Posterior vena cava (tissue), 2 donors: ENCODE measurements at places on chromosomes 2 and 18.

GRCh38 chr2:165575044-165575615, 105.6 kb downstream of the CSRNP3 start:
- no peak for DNase-seq

DNA sequence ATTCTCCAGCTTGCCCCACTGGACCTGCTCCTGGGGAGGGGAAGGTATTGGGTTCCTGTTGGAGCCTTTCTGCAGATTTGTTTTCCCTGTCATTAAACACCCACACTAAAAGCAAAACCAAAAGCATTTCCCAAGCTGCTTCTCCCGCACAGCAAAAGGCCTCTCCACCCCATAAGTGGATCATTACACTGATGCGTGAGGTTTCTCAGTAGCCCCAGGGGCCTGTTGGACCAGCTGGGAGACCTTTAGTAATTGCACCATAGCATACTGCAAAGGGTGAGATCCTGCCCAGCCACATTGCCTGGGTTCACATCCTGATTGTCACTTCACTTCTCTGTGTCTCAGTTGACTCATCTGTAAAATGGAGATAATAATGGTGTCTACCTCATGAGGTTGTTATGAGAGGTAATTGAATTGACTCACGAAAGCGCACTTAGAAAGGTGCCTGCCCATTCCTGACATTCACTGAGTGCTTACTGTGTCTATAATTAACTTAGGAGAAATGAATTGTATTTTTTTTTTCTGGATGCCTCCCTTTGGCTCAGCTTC, 43.9 kb downstream of the TOGARAM2 start:
- DNase-seq: no peak

- no peak for DNase-seq
Measured at GRCh38 chr18:73908323-73908722, 239.3 kb downstream of the FBXO15 start.

- DNase-seq: no peak
Measured at GRCh38 chr2:181142514-181142913, 162.1 kb downstream of the UBE2E3 start.

- peak; percentile 63 for DNase-seq
Measured at GRCh38 chr2:27275211-27276150, at the start of gene DNAJC5G. TSS of gene DNAJC5G (plus strand) at chr2:27275433. CDS start at chr2:27276729, 1,296 bp downstream.

DNA sequence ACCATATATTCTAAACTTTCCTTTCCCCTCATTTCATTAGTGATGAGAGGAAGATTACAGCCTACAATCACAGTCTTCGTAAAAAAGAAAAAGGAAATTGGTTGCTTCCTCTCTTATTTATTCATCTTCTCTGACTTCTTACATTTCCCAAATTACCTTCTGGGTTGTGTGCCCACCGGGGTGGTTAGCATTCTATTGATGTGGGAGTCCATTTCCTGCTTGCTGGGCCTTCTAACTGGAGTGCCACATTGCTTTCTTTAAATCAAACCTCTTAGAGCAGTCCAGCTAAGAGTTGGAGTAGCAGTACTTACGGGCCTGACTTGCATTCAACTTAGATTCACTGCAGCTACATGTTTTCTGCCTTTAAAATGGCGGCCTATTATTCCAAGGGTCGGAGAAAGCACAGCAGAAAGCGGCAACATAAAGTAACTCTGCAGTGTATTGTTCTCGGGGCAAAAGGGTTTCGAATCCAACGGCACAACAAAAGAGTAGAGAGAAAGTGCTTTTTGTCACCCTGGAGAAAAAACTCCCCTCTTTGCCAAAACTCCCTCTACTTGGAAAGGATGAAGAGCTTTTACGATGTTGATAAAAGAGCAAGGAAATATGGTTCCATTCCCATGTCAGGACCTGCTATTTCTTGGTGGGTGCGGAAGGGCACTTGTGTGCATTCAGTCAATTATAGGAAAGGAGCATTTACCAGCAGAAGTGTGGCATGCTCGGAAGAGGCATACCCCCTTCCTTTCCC, 110.6 kb upstream of the DLX2 start:
- no peak for DNase-seq

DNA sequence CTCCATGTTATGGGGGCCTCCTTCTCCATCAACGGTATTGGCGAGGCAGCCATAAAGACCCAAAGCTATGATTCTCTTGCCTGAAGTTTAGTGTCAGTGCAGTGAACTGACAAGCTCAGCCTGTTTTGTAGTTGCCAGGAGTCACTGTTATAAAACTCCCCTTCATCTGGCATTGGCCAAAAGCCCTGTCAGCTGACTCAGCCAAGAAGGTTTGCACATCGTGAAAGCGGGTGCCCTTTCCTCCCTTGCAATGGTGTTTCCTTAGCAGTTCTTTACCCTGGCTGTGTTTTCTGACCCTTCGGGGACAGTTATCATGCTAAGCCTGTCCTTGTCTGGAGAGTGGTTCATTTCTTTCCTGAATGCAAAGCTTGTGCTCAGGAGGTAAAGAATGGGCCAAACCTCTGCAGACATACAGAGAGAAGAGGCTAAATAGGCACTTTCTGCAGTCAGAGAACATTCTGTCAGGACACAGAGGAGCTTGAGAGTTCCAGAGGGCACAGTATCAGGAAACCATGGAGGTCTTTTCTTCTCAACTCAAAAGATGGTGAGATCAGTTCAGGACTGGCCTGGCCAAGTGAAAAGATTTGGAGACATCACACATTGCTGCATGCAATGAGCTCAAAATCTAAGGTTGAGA, 414.2 kb downstream of the ZNF521 start:
- no peak for DNase-seq

DNA sequence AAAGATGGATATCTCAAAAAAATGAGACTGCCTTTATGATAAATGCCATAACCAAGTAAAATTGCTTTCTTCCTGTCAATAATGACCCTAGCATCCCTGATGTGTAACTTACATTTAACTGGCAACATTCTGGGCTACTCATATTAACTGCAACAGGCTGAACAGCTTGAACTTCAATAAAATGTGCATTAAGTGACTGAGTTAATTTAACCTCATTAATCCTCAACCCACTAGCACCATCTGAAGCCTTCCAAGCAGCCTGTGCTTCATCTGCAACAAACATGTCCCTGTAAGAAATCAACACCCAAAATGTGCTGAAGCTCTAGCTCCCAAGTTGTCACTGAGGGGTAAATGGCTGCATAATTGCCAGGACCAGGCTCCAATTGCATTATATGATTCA, 296.2 kb upstream of the ZC3H15 start:
- DNase-seq: no peak

- DNase-seq: peak; percentile 88
Measured at GRCh38 chr2:238287737-238288649, at the start of gene PER2. TSS of gene PER2 (minus strand) at chr2:238288610. CDS start at chr2:238277936, 10,674 bp downstream.

GRCh38 chr2:85388878-85389538, 21.2 kb downstream of the CAPG start:
- no peak for DNase-seq

- no peak for DNase-seq
Measured at GRCh38 chr2:1981421-1981820, 237.1 kb upstream of the PXDN start.

GRCh38 chr18:48940854-48941611, 9.7 kb downstream of the SMAD7 start:
- DNase-seq: no peak

DNA sequence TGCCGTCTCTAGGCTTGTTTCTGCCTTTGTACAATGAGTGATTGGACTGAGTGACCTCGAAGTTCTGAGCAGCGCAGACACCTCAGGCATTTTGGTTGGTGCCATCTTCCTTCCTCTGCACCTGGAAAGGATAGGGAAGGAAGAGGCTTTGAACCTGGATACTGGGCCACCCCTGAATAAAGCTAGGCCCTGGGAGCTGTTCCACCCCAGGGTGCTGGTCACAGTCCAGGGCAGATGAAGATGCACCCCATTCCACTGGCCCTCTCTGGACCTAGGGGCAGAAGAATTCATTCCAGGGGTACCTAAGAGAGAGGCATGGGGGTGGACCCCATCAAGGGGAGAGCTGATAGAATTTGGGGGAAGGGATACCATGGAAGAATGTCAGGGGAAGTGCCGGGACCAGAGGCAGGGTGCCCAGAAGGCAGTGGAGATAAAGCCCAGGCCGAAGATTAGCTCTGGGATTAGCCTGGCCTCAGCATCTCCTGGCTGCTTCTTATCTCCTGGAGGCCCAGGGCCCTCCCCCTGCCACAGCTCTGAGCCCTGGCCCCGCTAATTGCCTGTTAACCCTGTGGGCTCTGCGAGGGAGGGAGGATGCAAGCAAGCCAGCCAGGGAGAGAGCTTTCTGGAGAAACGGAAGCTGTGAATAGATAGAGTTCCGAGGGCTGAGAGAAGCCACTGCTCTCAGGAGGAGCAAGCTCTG, 11.4 kb downstream of the ASIC4 start:
- no peak for DNase-seq

GRCh38 chr2:230924092-230924469, 961 bp downstream of the GPR55 start:
- peak; percentile 44 for DNase-seq

GRCh38 chr2:10193276-10193795, 70.8 kb downstream of the RRM2 start:
- peak; percentile 45 for DNase-seq

GRCh38 chr2:165428926-165429325, 40.6 kb upstream of the CSRNP3 start:
- no peak for DNase-seq

GRCh38 chr2:149313512-149313972, 16.8 kb upstream of the LYPD6 start:
- no peak for DNase-seq

DNA sequence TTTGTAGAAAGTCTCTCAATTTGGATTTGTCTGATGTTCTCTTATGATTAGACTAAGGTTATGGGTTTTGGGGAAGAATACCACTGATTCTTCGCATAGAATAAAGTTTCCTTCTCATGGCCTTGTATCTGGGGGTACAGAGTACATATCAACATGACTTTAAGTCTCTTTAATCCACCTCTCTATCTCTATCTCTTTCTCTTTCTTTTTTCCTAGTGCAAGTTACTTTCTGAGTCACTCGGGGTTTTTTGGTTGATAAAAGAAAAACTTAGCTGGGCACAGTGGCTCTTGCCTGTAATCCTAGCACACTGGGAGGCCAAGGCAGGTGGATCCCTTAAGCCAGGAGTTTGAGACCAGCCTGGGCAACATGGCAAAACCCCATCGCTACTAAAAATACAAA, 100.1 kb upstream of the MAP4K3 start:
- DNase-seq: no peak

GRCh38 chr2:54529935-54530334, 73.8 kb downstream of the SPTBN1 start:
- DNase-seq: no peak

DNA sequence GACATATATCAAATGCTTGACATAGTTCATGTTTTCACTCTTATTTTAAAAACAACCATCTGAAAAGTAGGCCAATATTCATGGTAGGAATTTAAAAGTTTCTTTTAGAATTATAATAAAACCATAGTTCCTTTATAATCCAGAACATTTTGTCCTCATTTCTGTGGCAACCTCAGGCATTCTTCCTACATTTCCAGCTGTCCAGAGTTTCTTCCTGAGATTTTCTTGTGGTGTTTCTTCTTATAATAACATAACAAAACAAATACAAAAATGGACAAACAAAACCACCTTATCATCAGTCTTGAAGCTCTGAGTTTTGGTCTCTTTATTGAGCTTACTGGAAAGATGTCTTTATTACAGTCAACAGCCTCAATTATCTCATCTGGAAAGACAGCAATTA, 2028.6 kb upstream of the CELF4 start:
- no peak for DNase-seq

- DNase-seq: no peak
Measured at GRCh38 chr2:52428224-52428623, 1339.4 kb upstream of the CHAC2 start.

DNA sequence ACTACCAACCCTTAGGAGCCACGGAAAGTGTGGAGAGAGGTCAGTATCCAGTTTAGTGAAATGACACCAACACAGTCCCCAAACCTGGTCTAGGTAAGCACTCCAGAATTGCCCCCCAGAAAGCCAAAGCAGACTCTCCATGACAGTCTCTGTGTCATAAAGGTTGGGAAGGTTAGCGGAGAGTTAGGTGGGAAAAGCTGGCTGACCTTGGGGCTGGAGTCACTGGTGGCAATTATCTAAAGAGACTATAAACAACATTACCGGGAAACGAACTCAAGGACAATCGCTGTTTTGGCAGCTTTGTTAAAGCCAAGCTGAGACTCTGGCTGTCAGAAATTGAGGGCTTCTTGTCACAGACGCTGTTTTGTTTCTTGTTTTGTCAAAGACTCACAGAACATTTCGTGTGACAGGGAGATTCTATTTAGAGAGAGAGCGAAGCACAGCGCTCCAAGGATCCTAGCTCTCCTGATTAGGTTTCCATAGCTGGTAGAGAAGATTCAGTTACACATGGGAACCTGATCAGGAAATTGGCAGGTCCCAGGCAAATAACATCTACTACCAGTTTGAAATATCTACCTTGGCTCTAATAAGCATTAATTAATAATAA, 111.3 kb downstream of the LNPK start:
- no peak for DNase-seq

- DNase-seq: no peak
Measured at GRCh38 chr18:60040971-60041370, 141.2 kb downstream of the PMAIP1 start.

- DNase-seq: no peak
Measured at GRCh38 chr2:237486819-237487448, at the start of gene MLPH. TSS of gene MLPH (plus strand) at chr2:237487251. CDS start at chr2:237493427, 6,176 bp downstream.

- DNase-seq: no peak
Measured at GRCh38 chr2:181463588-181463987, 6.4 kb downstream of the ITGA4 start.

DNA sequence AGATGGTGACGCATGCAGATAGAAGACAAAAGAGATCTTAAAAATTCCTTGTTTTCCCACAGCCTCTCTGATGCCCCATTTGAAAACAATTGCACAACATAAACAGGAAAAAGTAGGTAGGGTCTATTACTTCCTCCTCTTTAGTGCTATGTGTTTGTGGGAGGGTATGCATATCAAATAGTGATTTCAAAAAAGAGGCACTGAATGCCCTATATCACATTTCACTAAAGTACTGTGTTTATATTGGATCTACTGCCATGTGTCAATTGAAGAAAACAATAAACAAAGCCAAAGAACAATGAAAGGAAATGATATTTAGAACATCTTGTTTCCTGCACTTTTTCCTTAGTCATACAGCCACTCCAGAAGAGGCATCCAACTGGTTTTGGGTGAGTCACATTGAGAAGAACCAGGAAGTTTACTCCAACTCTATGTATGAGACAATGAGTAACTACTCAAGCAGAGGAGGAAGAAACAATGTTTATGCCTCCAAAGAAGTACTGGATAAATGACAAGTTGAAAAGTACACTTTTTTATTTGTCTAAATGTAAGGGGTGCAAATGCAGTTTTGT, 583.6 kb downstream of the FBXO15 start:
- no peak for DNase-seq

DNA sequence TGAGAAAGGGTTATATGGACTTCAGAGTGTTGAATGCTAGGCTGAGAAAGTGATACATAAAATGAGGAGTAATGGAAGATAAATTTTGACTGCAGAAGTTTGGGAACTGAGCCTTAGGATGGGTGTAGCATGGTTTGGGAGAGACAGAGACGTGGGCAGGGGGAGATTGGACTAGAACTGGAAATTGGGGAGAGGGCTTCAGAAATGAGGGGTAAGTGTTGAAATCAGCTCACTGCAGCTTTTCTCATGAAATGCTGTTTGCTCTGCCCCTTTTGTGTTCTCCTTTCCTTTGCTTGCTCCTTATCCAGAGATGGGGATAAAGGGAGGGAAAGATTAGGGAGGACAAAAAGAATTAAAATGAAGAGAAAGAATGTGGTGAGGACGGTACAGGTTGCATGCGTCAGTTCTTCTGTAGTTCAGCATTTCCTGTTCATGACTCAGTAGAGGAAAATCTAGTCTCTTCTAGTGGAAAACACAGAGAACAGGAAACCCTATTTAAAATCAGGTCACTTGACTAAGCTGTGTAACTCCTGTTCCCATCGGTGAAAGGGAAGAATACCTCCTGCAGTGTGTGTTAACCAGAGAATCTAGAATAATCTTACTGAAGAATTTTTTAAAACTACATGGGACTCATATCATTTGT, 105.6 kb downstream of the CRIM1 start:
- no peak for DNase-seq
